ENCODE measurements at places on chromosomes 4 and X.

DNA sequence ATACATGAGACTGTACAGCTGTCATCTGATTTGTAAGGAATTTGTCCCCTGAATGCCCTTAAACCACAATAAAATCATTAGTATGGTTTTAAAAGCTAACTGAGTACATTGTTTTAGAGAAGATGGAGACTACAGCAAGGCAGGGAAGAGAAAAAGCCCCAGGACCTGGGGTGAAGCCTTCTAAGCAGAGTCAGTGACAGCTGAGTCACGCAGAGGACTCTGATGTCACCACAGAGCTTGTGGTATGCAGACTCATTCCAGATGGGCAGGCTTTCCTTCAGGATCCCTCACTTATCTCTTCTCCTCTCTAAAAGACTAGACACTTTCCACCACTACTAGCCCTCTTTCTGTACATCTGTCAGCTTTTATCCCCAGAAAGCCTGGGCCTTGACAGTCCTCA is 97.1 kb upstream of the ATOH1 start:
- no peaks in the 10 kb centered on the region for H3K36me3 ChIP-seq
- DNase-seq, result no peak
- H3K4me1 ChIP-seq, result no peaks in the 10 kb centered on the region

GRCh38 chr4:119284876-119285780 is 36.8 kb downstream of the FABP2 start:
- no peak overlapping the region for H3K27ac ChIP-seq
- H3K27me3 ChIP-seq, result no peaks in the 10 kb centered on the region
- peaks cover 9% of the 10 kb centered on the region for H3K4me1 ChIP-seq
- DNase-seq, result no peak

DNA sequence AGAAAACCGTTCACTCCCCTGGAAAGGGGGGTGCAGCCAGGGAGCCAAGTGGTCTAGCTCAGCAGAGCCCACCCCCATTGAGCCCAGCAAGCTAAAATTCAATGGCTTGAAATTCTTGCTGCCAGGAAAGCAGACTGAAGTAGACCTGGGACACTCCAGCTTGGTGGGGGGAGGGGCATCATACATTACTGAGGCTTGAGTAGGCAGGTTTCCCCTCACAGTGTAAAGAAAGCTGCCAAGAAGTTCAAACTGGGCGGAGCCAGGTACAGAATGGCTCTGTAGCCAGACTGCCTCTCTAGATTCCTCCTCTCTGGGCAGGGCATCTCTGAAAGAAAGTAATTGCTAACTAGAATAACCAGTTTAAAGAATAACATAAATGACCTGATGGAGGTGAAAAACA is 372.3 kb upstream of the F9 start:
- DNase-seq, result no peak
- no peaks in the 10 kb centered on the region for H3K27me3 ChIP-seq
- H3K4me1 ChIP-seq, result no peaks in the 10 kb centered on the region
- no peak overlapping the region for H3K4me3 ChIP-seq

DNA sequence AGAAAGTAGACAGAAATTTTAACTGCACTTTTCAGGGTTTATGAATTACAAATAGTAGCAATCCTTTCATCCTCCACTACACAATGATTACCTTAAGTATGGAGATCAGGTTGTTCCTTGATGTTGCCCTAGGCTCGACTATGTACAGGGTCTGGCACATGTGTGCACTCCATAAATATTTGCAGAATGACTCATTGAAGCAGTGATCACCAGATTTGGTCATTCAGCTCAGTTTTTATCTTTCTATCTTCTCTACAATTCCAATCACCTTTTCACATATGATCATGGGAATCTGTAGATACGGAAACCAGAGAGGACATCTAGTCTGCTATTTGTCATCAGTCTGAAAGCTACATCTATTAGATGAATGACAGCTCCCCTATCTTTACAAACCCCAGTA is 171.7 kb upstream of the HCCS start:
- no peak overlapping the region for H3K4me3 ChIP-seq
- H3K36me3 ChIP-seq, result no peaks in the 10 kb centered on the region

DNA sequence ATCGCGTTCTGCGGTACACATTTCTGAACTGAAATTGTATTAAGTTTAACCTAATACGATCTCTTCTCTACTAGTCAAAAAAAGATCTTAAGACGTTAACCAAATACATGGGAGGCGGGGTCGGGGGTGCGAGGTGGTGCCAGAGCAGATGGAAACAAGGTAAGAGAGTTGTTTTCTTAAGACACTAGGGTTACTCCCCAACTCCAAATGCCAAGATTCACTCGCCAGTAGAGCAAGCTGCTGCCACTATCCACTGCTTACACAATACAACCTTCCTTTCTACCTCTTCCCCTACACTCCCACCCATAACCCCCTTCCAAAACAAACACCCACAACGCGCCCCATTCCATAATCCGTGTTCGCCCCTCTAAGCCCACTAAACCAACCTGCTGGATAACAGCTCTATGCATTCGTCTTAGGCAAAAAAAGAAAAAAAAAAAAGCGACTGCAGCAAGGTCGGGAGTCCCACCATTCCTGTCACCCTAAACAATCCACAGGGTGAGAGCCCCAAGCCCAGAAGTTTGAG is 1.3 kb downstream of the LCORL start:
- H3K27ac ChIP-seq, result peak overlapping the region; percentile 25
- no peaks in the 10 kb centered on the region for H3K27me3 ChIP-seq
- no peak for DNase-seq
- peak overlapping the region; percentile 75 for H3K4me3 ChIP-seq
- H3K36me3 ChIP-seq, result no peaks in the 10 kb centered on the region

- no peaks in the 10 kb centered on the region for H3K36me3 ChIP-seq
- no peaks in the 10 kb centered on the region for H3K4me1 ChIP-seq
- H3K4me3 ChIP-seq, result no peak overlapping the region
These were observed 53.1 kb upstream of the GLRA2 start for GRCh38 chrX:14476205-14476604.

DNA sequence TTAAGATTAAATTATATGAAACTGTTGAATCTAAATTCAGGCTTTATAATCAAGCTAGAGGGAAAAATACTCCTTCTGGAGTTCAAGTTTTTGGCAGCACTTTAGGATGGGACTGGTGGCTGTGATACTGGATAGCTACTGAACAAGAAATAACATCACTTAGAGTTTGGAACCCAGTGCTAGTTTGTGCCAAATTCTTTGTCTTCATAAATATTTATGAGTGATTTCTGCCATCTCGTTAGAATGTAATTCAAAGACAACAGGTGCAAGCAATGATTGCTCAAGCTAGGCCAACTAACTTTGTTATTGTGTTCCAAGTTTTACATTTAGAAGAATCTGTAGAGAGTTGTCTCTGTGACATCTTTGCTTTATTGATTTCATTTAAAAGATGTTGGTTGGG is 417.9 kb downstream of the FAT4 start:
- H3K27me3 ChIP-seq, result no peaks in the 10 kb centered on the region
- H3K27ac ChIP-seq, result no peak overlapping the region
- H3K36me3 ChIP-seq, result no peaks in the 10 kb centered on the region
- no peak overlapping the region for H3K4me3 ChIP-seq

DNA sequence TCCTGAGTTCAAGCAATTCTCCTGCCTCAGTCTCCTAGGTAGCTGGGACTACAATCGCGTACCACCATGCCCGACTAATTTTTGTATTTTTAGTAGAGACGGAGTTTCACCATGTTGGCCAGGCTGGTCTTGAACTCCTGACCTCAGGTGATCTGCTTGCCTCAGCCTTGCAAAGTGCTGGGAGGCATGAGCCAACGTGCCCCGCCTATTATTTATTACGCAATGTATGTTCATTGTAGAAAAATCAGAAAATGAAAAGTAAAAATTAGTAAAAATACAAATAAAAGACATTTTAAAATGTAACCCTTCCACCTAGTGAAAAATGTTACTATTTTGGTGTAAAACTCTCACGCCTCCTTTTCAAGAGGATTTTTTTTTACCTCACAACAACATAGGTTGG is 14.2 kb downstream of the F8A1 start:
- H3K4me3 ChIP-seq, result no peak overlapping the region
- H3K27me3 ChIP-seq, result no peaks in the 10 kb centered on the region
- no peaks in the 10 kb centered on the region for H3K36me3 ChIP-seq
- H3K27ac ChIP-seq, result no peak overlapping the region

DNA sequence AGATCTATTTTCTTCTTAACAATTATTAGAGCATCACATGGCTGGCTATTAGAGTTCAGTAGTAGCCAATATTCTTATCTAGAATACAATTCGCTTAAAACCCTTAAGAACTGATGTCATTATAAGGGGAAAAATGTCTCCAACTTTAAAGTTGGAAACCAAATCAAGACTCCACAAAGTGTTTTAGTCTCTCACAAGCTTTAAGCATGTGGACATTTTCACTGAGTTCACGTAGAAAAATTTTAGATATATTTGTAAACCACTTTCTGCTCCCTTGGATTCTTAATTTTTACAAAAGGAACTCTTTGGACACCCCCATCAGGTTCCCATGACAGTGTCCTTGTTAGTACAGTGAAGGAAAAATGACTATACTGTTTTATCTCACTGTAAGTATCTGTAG is 123.9 kb upstream of the NAP1L5 start:
- H3K27me3 ChIP-seq, result no peaks in the 10 kb centered on the region
- DNase-seq, result no peak
- peak overlapping the region; percentile 27 for H3K4me3 ChIP-seq
- peaks cover 4% of the 10 kb centered on the region for H3K4me1 ChIP-seq
- peak overlapping the region; percentile 83 for H3K27ac ChIP-seq
- H3K36me3 ChIP-seq, result no peaks in the 10 kb centered on the region

GRCh38 chrX:39532761-39533160 is 565.0 kb downstream of the BCOR start:
- no peaks in the 10 kb centered on the region for H3K4me1 ChIP-seq
- H3K4me3 ChIP-seq, result no peak overlapping the region
- H3K27me3 ChIP-seq, result no peaks in the 10 kb centered on the region
- DNase-seq, result no peak
- H3K36me3 ChIP-seq, result no peaks in the 10 kb centered on the region

GRCh38 chrX:542179-542578 is 88.4 kb upstream of the SHOX start:
- no peak for DNase-seq
- no peaks in the 10 kb centered on the region for H3K27me3 ChIP-seq
- no peak overlapping the region for H3K4me3 ChIP-seq
- no peak overlapping the region for H3K27ac ChIP-seq

GRCh38 chrX:153303276-153304262 is 18.0 kb downstream of the PNMA6F start:
- no peak for DNase-seq
- H3K4me3 ChIP-seq, result no peak overlapping the region
- H3K36me3 ChIP-seq, result no peaks in the 10 kb centered on the region
- H3K27ac ChIP-seq, result no peak overlapping the region
- no peaks in the 10 kb centered on the region for H3K27me3 ChIP-seq

DNA sequence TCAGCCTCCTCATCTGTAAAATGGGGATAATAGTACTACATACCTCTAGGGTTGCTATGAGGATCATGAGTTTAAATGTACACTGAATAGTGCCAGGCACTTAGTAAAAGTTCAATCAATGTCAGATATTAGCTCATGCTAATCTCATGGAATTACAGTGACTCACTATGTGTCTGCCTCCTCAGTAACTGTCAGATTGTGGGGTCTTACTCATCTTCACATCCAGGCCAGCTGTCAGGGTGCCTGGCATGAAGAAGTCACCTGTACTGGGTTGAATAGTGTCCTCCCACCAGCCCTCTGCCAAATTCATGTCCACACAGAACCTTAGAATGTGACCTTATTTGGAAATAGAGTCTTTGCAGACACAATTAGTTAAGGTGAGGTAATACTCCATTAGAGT is 54.3 kb upstream of the STIM2 start:
- H3K27ac ChIP-seq, result no peak overlapping the region
- no peaks in the 10 kb centered on the region for H3K27me3 ChIP-seq
- no peak overlapping the region for H3K4me3 ChIP-seq
- DNase-seq, result no peak
- H3K4me1 ChIP-seq, result peaks cover under 1% of the 10 kb centered on the region

DNA sequence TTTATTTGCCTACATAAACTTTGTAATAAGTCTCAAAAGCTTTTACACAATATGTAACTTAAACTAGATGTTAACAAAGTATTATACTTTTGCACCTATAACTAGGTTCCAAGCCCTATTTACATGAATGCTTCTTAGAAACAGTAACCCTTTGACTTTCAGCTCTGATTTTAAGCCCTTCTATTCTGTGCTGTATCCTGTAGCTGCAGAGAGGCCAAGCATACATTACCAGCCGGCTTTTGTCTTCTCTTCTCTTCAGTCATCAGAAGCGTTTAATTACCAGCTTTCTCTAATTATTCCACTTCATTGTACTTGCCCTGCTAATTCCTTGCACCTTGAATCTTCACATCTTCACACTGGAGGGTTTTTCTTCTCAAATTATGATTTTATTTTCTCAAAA is 403.1 kb downstream of the PDGFC start:
- DNase-seq, result no peak
- no peaks in the 10 kb centered on the region for H3K36me3 ChIP-seq
- H3K4me3 ChIP-seq, result no peak overlapping the region
- H3K27me3 ChIP-seq, result no peaks in the 10 kb centered on the region

DNA sequence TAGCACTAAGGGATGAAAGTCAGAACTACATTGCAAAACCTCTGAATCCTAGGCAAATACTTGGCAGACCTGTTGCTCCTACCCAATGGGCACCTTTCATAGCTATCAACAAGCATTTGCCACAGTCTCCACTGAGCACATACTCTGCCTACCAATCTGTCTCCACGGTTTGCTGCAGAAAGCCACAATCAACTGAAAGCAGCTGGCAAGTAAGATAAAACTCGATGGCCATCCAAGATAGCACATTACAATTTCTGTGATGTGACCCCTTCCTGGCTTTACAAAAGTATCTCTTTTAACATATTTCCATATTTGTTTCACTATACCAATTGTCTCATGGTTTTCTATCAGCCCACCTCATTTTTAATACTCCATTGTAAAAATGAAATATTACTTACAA is 1060.5 kb upstream of the INTU start:
- no peaks in the 10 kb centered on the region for H3K4me1 ChIP-seq
- no peaks in the 10 kb centered on the region for H3K36me3 ChIP-seq
- H3K4me3 ChIP-seq, result no peak overlapping the region
- no peak overlapping the region for H3K27ac ChIP-seq
- DNase-seq, result no peak
- no peaks in the 10 kb centered on the region for H3K27me3 ChIP-seq

DNA sequence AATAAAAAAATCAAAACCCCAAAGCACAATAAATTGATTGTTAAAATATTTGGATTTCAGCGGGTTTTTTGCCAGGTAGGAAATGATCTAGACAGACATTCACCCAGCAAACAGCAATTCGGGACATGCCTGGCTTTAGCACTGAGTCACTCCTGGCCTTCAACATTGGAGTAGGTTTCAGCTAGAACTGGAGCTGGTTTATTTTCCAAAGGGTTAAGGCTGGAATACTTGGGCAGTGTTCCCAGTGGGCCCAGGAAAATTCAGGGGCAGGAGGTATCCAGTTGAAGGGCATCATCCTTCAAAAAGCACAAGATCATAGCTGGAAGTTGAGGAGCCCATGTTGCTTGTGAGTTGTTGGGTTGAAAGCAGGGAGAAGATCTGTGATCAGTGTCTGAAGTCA is 41.0 kb downstream of the TXLNG start:
- no peak overlapping the region for H3K27ac ChIP-seq
- no peak for DNase-seq
- no peaks in the 10 kb centered on the region for H3K27me3 ChIP-seq
- peaks cover 9% of the 10 kb centered on the region for H3K36me3 ChIP-seq
- H3K4me3 ChIP-seq, result no peak overlapping the region

Measured in CD8-positive, alpha-beta memory T cell (primary cell).